Adrenal gland (tissue), 19 donors: ENCODE measurements at places on chromosomes 7 and 10. TPM values are rescaled to one million over a fixed set of nuclear protein-coding genes. Genes with fewer than 3 reads are reported as not detected.

GRCh38 chr10:130477360-130477759 is 341.2 kb downstream of the GLRX3 start:
- no peaks in the 10 kb centered on the region for H3K27me3 ChIP-seq
- no peak for DNase-seq
- H3K4me3 ChIP-seq = no peak overlapping the region
- H3K4me1 ChIP-seq = no peaks in the 10 kb centered on the region
- no peaks in the 10 kb centered on the region for H3K36me3 ChIP-seq

DNA sequence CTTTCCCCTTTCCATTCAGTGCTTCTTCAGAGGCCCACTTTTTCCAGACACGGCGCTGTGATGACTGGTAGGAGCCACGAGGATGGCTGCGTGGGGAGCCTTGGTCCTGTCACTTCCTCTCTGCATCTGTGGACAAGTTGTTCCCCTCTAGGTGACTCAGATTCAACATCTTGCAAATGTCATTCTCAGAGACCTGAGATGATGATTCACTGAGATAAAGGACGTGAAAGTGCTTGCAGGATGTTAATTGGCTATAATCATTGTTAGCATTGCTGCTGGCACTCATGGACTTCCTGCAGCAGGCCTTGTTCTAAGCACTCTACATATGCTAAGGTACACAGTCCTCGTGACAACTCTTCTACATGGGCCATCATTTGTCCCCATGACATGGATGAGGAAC is 489.8 kb upstream of the ZMIZ1 start:
- H3K36me3 ChIP-seq = no peaks in the 10 kb centered on the region
- H3K4me3 ChIP-seq = no peak overlapping the region
- H3K27ac ChIP-seq = no peak overlapping the region

DNA sequence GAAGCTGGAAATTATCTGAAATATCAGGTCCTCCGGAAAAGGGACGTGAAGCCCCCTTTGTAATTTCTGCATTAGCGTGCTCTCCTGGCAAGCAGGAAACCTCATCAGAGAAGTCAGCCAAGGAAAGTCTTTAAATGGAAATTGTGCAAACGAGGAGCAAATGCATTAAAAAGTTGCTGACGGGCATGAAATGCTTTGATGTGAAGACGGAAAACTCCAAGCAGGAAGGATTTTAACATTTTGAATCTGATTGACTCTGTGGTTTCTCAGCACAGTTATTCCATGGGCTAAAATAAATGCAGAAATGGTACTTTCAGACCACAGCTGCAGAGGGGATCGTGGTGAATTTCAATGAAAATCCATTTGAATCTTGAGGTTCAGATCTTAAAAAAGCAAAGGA is 167.8 kb downstream of the AHR start:
- H3K36me3 ChIP-seq = no peaks in the 10 kb centered on the region
- H3K4me1 ChIP-seq = no peaks in the 10 kb centered on the region
- H3K27ac ChIP-seq = no peak overlapping the region

DNA sequence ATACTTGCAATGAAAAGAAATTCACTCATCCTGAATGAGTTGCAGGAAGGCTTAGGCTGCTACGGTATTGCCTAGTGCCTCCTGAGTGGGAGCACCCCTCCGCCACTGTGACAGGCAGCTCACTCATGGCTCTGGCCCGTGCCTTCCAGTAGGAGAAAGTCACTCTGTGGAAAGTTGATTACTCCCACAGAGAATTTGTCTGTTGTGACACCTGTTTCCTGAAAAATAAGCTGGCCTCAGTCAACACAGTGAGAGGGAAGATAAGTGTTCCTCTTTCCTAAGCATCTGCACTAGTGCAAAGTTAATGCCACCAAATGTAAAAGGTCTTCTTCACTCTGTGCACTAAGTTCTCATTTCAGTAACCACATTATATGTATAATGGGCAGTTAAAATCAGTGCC is 158.8 kb upstream of the INHBA start:
- H3K36me3 ChIP-seq = no peaks in the 10 kb centered on the region
- no peaks in the 10 kb centered on the region for H3K27me3 ChIP-seq
- no peak overlapping the region for H3K4me3 ChIP-seq
- no peak for DNase-seq
- no peaks in the 10 kb centered on the region for H3K4me1 ChIP-seq

GRCh38 chr10:96656839-96657238 is 63.5 kb downstream of the PIK3AP1 start:
- H3K27ac ChIP-seq = peak overlapping the region; percentile 66
- no peak for DNase-seq
- no peak overlapping the region for H3K4me3 ChIP-seq
- H3K27me3 ChIP-seq = no peaks in the 10 kb centered on the region

GLCCI1 gene
- total RNA-seq = 23.6 TPM
